Kidney tubule cell (primary cell): ENCODE measurements at places on chromosomes 12 and 14.
A peak's percentile ranks its signal among the peaks of the same experiment; 100 is the strongest.

DNA sequence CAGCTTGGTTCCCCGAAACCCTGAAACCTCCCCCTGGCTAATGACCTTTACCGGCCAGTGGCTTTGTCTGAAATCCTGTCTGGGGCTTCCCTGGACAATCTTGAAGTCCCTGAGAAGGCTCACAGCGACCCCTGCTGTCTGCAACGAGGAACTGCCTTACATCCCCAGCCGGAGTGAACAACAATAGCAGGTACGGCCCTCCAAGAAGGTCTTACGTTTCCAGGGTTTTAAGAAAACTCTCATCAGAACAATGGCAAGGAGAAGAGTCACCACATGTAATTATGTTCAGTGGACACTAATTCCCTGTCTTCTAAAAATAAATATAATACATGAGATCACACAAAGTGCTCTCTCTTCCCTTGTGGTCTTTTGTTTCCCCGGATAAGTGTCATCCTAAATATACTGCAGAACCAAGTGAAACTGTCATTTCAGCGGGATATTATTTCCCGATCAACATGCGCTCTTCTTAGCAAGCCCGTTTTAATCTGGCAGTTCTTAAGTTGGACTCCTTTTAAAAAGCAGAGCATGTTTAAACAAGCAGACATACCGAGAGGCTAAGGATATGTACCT lies 53.3 kb downstream of the RBM19 start:
- DNase-seq, result peak; percentile 71

DNA sequence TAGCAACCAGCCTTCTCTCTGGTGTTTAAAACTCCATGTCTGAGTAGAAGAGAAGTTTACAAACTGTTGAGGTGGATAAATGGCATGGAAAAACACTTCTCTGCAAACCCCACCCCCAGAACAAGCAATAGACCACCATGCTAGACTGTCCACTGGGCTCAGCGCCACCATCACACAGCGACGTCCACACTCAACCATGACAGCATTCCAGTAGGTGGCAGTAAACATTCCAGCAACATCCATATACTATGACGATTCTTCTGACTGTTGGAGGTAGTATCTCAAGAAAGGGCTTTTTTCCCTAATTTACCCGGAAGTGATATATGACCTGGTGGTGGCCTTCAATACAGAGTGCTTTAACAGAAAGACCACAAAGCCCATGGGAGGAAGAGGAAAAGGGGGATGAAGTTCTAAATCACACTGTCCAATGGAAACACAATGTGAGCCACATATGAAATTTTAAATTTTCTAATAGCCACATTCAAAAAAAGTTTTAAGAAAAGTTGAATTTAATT lies 152.2 kb downstream of the SLC15A4 start:
- DNase-seq, result no peak

GRCh38 chr14:80110721-80111120 lies 100.6 kb downstream of the DIO2 start:
- DNase-seq, result no peak

GRCh38 chr14:85853996-85854526 lies 324.1 kb downstream of the FLRT2 start:
- DNase-seq, result no peak

- no peak for DNase-seq
These were observed 23.4 kb upstream of the STON2 start for GRCh38 chr14:81423504-81423903.

GRCh38 chr12:124813782-124814181 lies 49.9 kb downstream of the SCARB1 start:
- DNase-seq, result no peak

DNA sequence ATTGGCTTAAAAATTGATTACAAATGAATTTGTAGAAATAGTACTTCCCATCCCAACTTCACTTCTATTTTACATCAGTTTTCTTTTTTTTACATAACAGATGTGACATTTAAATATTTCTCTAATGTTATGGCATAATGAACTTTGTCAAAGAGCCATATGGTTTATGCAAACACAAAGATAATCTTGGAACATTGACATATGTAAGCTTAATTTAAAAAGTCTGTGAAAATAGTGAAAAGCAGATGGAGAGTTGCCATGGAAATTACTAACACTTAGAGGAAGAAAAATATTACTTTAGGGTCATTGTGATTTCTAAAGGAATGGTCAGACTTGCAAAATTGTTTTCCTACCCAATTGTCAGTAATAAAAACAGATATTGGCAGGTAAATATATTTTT lies 232.4 kb downstream of the AEBP2 start:
- no peak for DNase-seq

DNA sequence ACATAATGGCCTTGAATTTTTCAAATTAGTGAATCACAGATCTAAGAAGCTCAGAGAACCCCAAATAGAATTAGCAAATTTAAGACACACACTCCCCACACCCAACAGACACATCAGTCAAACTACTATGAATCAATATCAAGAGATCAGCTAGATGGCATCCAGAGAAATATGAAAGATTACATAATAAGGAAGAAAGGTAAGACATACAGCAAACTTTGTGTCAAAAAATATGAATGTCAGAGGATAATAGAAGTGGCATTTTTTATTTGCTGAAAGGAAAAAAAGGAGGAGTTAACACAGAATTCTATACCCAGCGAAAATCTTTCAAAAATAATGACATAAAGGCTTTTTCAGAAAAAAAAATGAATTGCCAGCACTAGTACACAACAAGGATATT lies 110.5 kb upstream of the COCH start:
- DNase-seq, result no peak

DNA sequence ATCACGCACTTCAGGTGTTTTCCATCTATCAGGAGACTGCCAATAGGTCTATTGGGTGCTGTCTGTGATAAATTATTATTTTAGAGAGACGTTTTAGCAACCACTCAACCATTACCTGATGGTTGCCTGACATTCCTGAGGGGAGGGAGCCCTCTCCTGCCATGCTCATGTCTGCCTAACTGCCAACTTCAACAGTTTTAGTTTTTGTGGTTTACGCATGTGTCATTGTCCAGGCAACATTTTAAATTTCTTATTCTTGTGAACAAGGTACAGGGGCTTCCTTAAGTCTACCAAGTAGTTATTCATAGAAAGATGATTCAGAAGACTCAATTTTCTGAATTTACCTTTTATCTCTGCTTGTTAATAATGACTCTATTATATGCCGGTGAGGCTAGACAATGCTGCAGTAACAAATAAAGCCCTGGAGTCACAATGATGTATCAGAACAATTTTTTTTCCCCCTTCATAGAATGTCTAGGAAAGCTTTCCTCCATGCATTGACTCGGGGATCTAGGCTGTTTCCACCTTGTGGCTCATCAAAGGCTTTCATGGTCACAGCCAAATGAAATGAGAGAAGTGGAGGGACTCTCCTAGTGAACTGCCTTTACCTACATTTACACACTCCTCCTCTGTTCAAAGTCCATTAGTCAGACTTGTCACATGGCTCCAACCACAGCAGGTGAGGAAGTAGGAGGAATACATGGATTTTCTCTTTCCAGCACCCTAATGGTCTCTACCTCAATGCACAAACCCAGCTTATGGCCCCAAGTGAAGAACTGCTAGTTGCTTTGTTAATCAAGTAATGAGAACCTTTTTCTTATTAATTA lies 225.8 kb downstream of the CRADD start:
- DNase-seq, result peak; percentile 82

DNA sequence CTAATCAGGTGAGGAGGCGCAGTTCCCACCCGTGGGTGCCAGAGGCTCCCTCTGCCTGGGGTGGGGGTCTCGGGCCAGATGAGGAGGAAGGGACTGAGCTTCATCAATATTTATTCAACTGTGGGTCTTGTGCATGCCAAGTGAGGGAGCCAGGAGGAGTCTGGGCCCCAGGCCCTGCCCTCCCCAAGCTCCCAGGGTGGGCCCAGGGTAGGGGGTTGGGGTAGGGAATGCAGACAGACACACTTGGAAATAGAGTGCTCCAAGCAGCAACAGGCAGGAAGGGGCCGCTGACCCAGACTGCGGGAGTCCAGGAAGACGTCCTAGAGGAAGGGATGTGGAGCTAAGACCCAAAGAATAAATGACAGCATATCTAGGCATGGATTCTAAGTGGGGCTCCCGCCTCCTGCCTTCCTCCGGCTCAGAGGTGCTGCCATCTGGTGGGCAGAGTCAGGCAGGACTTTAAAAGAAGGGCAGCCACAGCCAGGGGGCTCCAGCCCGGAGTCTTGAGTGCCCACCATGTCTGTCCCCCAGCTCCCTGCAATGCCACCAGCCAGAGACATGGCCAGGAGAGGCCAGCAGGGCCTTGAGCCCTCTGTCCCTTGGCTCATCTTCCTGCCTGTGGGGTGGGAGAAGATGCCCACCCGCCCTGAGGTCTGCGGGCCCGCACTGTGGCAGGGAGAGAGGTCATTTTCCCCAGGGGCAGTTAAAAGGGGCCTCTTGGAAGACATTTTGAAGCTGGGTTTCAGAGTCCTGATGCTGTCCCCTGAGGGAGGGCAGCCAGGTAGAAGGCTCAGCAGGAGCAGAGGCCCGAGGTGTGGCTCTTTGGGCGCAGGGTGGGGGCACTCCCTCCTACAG lies 70.1 kb downstream of the PHETA1 start:
- DNase-seq, result peak; percentile 44
